ENCODE measurements at places on chromosomes 1 and 21.

- DNase-seq: no peak
Measured at GRCh38 chr1:13662493-13662892, 37.5 kb upstream of the PRDM2 start.

DNA sequence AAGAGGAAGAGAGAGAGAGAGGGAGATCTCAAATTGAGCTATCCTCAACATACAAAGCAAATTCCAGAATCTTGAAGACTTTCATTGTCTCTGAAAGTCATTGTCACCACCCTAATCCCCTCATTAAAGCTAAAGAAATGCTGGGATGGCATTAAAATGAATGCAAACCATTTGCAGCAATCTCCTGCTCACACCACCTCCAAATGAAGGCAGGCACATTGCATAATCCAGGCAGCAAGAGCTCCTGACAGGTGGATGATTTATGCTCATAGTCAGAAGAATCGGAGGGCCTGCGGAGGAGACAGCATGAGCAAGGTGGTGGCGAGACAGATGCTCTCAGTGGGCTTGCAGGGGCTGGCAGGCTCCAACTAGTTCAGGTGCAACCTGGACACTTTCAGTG is 90.2 kb downstream of the ESRRG start:
- no peak for DNase-seq

- DNase-seq: no peak
Measured at GRCh38 chr1:93506126-93506525, 58.2 kb downstream of the FNBP1L start.

DNA sequence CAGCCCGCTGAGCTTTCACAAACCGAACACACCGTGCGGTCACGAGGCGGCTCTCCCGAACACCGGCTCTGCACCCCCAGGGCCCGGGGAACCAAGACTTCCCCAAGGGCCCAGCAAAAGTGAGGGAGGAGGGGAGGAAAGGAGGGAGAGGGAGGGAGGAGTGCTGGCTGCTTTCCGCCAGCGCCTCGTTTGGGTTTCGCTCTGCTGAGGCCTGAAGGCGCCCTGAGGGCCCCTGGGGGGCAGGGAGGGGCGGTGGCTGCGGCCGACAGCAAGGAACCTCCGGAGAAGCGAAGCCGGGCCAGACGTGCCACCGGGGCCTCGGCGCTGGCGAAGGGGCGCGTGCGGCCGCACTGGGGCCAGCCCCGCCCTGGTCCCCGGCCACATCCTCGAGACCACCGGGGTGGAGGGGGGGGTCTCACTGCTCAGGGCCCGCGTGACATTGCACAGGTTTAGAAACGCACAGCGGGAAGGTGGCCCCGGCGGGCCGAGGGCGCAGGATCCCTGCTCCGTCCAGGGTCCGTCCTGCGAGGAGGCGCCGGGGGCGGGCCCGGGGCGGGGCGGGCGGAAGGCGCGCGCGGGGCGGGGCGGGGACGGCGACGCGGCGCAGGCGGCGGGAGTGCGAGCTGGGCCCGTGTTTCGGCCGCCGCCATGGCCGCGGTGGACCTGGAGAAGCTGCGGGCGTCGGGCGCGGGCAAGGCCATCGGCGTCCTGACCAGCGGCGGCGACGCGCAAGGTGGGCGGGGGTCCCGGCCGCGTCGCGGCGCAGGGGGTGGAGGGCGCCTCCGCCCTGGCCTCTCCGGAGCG is at the start of gene PFKL:
Gene PFKL, plus strand, starts transcription at position 596 of the 804 bp plus-strand sequence. Its CDS starts 53 bp downstream, at position 649.
- peak; percentile 17 for DNase-seq

DNA sequence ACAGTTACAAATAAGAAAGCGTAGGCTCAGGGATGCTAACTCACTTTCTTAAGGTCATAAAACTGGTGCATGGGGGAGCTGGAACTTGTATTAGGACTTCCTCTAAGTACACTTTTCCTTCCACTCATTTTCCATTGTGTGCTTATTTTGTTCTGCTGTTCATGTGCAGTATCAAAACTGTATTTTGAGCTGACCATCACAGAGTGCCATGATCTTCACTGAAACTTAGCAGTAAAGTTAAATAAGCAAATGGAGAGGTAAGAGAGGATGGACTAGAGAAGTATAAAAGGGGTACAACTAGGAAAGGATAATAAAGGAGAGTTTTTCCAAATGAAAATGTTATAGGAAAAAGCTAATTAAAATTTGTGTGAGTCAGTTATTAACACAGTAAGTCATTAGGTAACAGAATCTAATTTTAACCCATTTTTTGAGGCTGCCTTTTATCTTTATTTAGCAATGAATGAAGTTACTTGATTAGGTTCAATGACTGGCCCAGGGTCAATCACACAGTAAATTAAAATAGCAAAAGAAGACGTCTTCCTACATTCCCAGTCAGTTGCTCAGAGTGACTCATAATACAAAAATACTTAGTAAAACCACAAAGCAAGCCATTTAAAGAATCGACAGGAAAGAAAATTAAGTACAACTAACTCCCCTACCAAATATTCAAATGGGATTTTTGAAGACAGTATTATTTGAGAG is 165.8 kb upstream of the C1orf105 start:
- DNase-seq: no peak

DNA sequence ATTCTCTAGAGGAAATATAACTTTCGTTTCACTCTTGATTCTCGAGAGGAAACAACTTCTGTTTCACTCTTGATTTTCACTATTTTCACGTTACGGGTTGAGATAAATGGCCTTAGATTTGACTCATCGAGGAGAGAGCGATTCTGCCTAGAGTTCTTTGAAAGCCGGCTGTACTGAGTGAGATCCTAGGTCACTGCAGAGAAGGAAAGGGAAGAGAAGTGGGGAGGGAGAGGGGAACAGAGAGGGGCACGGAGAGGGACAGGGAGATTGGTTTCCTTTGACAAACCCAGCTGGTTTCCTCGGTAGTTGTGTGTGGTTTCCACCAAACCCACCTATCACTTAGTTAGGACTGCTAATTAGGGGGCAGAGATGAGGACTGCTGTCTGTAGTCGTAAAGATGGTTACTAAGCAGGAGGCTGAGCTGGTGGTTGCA is 21.6 kb upstream of the GPR137B start:
- no peak for DNase-seq
